ENCODE measurements at places on chromosomes 7 and 10. TPM values are rescaled to one million over a fixed set of nuclear protein-coding genes. Genes with fewer than 3 reads are reported as not detected.

The DOCK4 gene
- total RNA-seq = 0.98 TPM

The DPYSL4 gene
- total RNA-seq = 1.2 TPM

The FGL2 gene
- total RNA-seq = 0.11 TPM

The PDK4 gene
- total RNA-seq = not detected

The OPN1SW gene
- total RNA-seq = not detected

The FAM131B gene
- 1.4 TPM for total RNA-seq

The EPHB6 gene
- total RNA-seq = 33.0 TPM

The LIPM gene
- total RNA-seq = not detected

The PRSS1 gene
- not detected for total RNA-seq

The VGF gene
- total RNA-seq = 0.76 TPM

The SLIT1 gene
- total RNA-seq = not detected

The P4HA1 gene
- total RNA-seq = 157 TPM

The PROSER2 gene
- 11.8 TPM for total RNA-seq

The DCLRE1C gene
- total RNA-seq = 8.7 TPM

The CTAGE15 gene
- total RNA-seq = 3.9 TPM

The ITGA8 gene
- total RNA-seq = not detected

The NAT16 gene
- total RNA-seq = not detected

The GNGT1 gene
- not detected for total RNA-seq

The GNAT3 gene
- total RNA-seq = 0.22 TPM

The ELOVL3 gene
- total RNA-seq = not detected

The GJD4 gene
- total RNA-seq = not detected

The TLX1 gene
- not detected for total RNA-seq

The TMEM178B gene
- total RNA-seq = under 0.01 TPM

The PLAU gene
- 2.7 TPM for total RNA-seq

The HKDC1 gene
- total RNA-seq = under 0.01 TPM

The FGFBP3 gene
- total RNA-seq = 1.2 TPM

The PNLIPRP3 gene
- total RNA-seq = not detected

The ABCB4 gene
- not detected for total RNA-seq

The OR9A2 gene
- 1.2 TPM for total RNA-seq

The SLC26A3 gene
- not detected for total RNA-seq

The ARHGEF35 gene
- total RNA-seq = 6.3 TPM

The LIPN gene
- not detected for total RNA-seq

The CNNM2 gene
- total RNA-seq = 10.5 TPM

The TEX36 gene
- total RNA-seq = under 0.01 TPM

The GIMAP1 gene
- total RNA-seq = not detected

The LRRC4 gene
- total RNA-seq = 0.11 TPM

All from placental epithelial cell (primary cell).